ENCODE measurements at places on chromosomes 5 and 9.

DNA sequence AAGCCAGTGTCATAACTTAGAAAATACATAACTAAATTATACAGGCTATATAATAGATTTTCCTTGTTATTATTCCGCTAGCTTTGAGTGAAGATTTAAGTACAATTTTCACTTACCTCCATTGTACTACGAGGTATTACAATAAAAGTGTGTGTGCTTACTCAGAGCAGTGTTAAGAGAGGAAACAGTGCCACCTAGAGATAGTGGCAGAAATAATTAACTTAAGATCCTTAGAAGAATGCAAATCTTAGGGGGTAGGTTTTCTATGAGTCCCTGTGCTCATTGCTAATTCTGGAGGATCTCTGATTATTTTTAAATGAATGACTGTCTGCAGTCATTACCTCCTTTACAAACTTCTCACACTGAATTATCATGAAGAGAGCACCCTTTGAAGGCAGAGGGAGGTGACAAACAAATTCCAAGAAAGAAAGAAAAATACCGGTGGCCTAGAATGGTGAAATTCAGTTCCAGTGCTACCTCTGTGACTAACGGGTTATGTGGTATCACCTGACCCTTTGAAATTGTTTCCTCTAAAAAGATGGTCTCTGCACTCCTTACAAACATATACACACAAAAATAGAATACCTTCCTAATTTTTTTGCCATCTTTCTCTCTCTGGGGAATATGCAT is 379.8 kb downstream of the TRIM36 start:
- no peak for DNase-seq

GRCh38 chr5:95424526-95424925 is 33.4 kb downstream of the FAM81B start:
- no peak for DNase-seq

DNA sequence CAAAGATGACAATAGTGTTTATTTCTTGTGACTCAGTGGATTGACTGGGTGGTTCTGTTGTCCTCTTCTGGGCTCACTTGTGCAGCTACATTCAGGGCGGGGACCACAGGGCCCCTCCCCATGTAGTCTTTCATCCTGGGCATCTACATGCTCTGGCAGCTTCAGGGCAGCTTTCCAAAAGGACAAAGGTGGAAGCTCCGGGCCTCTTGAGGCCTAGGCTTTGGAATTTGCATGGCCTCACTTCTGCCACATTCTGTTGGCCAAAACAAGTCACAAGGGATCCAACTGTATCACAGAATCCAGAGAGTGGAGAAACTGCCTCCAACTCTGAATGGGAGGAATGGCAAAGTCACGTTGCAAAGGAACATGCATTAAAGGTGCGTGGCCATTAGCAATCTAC is 64.3 kb downstream of the ARHGAP26 start:
- DNase-seq, result no peak

DNA sequence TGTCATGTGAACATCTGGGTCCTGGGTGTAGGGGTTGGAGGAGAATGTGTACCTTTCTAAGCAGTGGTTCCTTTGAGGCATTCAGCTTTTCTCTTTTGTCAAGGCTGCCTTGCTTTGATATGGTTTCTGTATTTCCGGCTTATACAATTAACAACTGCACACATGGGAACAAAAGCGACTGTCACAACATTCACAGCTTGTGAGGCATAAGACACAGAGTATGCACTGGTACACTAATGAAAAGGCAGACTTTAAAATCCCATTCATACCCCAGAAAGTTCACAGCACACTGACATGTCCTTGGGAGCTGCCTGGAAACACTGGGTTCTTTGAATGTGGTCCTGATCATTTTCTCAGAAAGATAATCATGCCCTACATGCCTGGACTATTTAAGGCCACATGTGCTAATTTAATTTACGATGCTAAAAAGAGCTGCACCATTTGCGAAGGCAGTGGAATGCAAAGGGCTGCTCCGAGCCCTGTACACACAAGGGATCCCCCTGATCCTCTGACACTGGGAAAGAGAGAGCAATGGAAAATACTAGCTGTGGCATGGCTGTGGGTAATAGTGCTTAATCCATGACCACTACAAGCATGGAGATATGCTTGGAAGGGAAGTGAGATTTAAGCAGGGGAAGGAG is 131.8 kb downstream of the EFNA5 start:
- DNase-seq, result no peak

GRCh38 chr9:92970467-92970923 is 23.2 kb downstream of the FGD3 start:
- no peak for DNase-seq

GRCh38 chr5:92559781-92560180 is 1021.2 kb downstream of the NR2F1-AS1 start:
- no peak for DNase-seq

DNA sequence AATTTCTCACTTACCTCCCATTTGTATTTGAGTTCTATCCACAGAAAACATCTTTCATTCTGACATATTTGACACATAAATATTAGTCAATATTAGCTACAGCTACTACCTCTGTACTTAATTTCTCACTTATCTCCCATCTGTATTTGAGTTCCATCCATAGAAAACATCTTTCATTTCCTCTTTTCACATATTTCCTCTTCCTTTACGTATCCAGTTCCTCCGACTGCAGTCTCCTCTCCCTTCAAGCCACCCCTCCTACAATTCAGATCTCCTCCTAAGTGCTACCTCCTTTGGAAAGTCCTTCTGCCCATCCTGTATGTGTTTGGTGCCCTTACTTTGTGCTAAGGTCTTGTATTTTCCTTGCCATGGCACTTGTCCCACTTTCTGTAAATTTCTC is 1.6 kb downstream of the SREK1IP1 start:
- DNase-seq, result no peak

GRCh38 chr9:116757030-116757429 is 69.9 kb downstream of the TRIM32 start:
- DNase-seq, result no peak

DNA sequence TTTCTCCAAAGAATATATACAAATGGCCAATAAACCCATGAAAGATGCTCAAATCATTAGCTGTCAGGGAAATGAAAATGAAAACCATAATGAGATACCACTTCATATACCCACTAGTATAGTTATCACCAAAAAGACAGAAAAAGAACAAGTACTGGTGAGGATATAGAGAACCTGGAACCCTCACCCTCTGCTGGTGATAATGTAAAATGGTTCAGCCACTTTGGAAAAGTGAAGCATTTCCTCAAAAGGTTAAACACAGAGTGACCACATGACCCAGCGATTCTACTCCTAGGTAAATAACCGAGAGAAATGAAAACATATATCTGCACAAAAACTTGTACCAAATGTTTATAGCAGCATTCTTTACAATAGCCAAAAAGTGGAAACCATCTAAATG is 72.0 kb downstream of the HSD17B3 start:
- DNase-seq, result no peak

GRCh38 chr9:89295400-89295799 is 15.6 kb upstream of the CKS2 start:
- no peak for DNase-seq

DNA sequence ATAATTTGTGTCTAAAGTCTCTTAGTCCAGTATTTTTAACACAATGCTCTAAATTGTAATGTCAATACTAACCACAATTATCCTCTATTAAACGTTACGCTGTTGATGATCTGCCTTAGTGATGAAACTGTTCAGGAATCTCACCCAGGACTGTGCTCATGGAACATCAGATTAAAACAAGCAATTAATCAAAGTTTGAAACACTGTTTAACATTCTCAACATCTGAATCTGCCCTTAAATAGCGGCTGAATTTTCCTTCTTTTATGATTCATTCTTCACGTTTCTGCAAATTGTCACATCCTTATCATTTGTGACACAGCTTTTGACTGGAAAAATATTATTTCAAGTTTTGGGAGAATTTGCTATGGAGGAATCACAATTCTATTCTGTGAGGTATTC is 113.8 kb downstream of the MARCHF11 start:
- no peak for DNase-seq

- no peak for DNase-seq
Observed at GRCh38 chr9:111728617-111729366, 65.9 kb downstream of the SHOC1 start.

GRCh38 chr9:3696368-3696767 is 170.6 kb upstream of the RFX3 start:
- no peak for DNase-seq

- DNase-seq, result no peak
Observed at GRCh38 chr5:149837680-149838269, 106.8 kb downstream of the PDE6A start.

DNA sequence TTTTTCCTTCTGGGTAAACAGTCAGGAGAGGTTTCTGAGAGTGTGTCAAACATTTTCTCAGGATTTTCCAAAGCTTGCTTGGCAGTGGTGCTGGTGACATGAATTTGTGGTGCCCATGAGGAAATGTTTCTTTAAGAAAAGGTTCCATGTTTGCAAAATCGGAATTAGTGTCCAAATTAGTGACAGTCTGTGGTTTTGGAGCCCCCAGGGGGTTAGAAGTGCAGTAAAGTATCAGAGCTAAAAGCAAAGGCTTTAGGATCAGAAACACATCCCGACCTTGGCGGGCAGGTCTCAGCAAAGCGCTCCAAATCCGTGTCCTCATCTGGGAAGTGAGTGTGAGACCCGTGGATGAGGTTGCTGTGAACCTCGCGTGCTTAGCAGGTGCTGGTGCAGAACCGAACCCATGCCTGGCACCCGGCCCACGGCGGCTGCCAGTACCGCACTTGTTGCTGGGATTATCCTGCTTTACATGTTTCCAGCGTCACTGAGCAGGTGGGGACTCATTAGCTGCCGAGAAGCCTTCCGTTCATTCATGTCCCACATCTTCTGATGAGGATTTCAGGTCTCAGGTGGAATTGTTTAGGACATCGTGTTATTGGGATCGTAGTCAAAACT is 70.8 kb upstream of the COL5A1 start:
- no peak for DNase-seq

DNA sequence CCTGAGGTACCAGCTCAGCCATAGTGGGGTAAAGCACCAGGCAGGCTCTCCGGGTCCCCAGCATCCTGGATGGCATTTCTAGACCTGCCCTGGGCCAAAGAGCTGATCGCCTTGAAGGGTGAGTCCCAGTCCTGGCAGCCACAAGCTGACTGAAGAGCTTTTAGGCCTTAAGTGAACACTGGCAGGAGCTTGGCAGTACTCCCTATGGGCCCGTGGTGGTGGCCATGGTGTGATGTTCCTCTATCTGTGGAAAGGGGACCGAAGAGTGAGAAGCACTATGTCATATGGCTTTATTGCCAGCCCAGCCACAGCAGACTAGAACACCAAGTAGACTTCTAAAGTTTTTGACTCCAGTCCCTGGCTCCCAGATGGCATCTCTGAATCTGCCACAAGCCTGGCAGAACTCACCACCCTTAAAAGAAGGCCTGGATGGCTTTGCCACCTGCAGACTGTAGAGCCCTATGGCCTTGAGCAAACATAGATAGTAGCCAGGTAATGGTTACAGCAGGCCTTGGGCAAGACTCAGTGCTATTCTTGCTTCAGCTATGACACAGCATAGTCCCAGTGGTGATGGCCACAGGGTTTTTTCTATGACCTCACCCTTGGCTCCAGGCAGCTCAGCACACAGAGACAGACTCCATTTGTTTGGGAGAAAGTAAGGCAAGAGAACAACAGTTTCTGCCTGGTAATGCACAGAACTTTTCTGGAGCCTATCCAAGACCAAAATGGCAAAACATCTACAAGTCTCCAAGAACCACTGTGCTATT is 801.5 kb upstream of the DMAC1 start:
- DNase-seq, result no peak

DNA sequence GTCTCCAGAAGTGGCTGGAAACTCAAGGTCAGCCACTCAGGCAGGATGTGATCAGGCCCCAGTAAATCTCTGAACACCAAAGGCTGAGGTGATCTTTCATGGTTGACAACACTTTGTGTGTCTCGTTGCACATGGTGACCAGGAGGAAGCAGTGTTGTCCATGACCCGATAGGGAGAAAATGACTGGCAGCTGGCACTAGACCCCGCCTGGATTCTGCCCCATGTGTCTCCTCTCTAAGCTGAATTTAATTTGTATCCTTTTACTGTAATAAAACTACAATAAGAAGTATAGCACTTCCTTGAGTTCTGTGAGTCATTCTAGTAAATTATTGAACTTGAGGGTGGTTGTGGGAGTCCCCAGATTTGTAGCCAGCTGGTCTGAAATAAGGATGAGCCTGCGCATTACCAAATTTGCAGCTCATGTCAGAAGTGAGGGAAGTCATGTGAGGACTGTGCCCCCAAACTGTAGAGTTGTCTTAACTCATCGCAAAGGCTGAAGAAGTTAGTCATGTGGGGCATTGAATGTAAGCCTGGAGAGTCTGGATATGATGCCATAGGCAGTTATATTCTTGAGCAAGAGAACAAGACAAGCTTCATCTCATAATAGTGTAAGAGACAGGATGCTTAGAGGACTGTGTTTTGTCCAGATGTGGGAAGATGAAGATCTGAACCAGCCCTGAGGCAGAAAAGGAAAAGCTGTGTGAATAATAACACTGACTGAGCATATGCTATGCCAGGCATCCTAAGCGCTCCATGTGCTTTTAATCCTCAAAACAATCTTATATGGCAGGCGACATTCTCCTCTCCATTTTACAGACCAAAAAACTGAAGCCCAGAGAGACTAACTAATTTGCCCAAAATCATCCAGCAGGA is 55.9 kb downstream of the TMEM215 start:
- DNase-seq, result no peak

DNA sequence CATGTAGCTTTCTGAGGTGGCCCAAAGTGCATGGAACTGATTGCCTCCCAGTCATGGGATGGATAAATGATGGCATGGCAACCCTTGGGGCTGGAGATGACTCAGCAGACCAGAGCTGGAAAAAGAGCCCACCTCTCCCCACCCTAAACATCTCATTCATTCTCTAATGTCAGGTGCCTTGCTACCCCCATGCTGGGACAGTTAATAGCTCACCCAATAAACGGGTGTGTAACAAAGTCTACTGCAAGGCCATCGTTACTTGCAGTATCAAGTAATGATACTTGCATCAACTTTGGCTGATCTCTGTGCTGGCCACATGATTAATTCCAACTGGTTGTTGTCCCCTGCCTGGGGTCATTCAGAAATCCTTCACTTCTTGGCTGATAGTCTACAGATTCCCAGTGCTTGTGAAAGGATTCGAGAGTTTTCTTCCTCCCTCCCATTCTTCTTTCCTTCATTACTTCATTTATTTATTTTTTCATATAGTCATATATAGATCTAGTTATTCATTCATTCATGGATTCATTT is 122.8 kb upstream of the TRIM32 start:
- DNase-seq, result no peak

- no peak for DNase-seq
Observed at GRCh38 chr5:155103146-155103545, 89.6 kb downstream of the KIF4B start.

DNA sequence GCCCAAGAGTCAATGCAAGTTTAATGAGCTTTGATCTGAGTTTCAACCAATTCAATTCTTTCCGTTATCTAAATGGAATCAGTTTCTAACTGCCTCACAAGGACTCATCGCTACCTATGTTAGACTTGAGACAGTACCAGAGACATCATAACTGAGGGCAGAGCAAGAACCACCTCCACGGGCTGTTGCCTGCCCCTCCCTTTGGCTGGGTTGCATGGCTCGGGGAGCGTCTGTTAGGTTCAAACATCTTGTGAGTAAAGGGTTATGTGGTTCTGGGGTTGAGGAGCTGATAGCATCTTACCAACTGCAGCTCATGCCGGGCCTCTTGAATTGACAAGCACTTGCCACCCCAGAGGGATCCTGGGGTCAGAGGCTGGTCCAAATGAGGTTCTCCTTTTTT is 457.9 kb downstream of the ENC1 start:
- DNase-seq, result no peak
